D721Med (cell line): ENCODE measurements at places on chromosomes 5 and 9.

GRCh38 chr5:150853561-150853960 is 7.2 kb downstream of the IRGM start:
- DNase-seq = no peak

- DNase-seq = no peak
Measured at GRCh38 chr9:99445920-99446319, 223.8 kb downstream of the SEC61B start.

DNA sequence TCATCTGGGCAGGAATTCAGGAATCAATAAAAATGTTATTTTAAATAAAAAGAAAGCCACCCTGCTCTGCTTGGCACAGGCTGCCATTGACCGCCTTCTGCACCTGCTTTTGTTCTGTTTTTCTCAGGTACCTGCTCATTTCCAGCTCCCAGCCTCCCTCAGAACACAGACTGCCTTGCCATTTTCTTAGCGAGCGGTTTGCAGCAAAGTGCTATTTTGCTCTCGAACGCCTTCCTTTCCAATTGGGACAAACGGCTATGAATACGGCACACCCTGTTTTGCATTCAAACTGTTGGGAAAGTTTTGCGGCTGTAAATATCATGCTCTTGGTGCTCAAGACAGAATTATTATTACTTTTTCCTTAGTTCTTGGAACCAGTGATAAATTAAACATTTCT is 25.1 kb upstream of the FCN1 start:
- DNase-seq = no peak

DNA sequence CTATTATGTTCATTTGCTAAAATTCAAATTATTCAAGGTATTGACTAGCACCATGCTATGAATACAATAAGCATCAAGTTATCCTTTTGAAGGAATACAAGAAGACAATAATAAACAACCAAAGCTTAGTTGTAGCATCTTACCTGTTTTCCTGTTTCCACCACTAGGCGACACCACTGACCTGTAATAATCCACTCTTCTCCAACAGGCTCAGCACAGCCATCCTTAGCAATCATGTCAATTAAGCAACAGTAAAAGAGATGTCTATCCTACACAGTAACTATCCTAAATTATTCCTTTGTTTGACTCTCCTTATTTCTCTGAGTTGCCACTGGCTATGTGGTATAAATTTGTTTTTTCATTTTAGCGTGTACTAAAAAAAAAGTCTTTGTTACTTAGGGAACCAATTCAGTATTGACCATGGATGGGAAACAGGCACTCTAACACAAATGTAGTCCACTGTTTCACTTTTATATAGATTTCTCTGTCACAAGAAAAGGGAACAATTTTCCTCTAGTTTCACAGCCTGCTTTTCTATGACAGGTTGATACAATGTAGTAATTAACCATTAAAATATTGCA is 46.2 kb downstream of the PCA3 start:
- DNase-seq = no peak
